ENCODE measurements at places on chromosomes 13 and 19.

DNA sequence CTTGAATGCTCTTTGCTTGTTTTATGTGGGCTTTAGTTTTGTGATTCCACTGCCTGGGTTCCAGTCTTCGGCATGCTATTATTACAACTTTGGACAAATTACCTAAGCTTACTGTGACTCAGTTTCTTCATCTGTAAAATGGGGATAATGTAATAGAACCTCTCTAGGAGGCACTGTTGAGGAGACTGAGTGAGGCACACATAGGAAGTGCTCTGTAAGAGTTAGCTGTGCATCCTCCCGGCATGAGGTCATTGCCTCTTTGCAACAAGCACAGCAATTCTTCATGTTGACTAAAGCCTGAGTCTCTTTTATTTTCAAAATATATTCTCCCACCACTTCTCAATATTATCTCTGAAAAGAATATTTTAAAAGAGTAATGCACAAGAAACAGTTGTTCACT, 227.4 kb downstream of the DLEU7 start:
- no peak for DNase-seq

DNA sequence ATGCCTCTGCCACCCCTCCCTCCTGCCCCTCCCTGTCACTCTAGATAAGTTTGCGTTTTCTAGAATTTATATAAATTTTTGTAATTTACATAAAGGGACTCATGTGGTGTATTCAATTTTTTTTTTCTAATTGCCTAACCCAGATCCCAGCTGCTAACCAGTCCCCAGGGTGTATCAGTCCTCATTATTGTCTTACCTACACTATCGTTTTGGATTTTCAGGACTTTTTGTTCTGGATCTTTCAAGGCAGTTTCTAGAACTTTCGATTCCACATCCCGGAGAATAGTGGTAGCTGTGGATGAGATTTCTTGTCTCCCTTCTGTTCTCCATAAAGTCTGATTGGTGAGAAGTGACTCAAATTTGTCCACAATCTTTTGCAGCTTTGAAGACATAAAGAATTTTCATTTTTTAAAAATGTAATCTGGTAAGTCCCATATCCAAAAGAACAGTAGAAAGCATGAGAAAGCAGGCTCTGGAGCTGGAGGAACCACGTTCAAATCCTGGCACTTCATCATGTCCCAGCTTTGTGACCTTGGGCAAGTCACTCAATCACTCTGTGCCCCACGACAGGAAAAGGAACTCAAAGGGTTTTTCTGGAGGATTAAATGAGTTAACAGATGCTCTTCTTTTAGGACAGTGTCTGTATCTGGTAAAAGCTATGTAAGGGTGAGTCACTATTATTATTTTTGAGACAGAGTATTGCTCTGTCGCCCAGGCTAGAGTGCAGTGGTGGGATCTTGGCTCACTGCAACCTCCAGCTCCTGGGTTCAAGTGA, 19.7 kb downstream of the ADGRE3 start:
- no peak for DNase-seq

DNA sequence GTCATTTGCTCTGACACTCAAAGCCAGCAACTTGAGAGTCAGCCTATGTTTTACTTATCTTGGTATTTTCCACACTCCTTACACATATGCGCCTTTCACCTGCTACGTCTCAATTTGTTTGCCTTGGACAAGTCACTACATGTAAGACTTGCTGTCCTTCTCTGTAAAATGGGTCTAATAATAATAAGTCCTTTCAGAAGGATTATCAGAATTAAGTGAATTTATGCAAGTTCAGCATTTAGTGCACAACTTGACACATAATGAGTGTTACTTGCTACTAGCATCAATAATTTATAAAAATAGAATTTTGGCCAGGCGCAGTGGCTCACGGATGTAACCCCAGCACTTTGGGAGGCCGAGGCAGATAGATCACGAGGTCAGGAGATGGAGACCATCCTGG, 71.1 kb upstream of the UBL3 start:
- DNase-seq = no peak

DNA sequence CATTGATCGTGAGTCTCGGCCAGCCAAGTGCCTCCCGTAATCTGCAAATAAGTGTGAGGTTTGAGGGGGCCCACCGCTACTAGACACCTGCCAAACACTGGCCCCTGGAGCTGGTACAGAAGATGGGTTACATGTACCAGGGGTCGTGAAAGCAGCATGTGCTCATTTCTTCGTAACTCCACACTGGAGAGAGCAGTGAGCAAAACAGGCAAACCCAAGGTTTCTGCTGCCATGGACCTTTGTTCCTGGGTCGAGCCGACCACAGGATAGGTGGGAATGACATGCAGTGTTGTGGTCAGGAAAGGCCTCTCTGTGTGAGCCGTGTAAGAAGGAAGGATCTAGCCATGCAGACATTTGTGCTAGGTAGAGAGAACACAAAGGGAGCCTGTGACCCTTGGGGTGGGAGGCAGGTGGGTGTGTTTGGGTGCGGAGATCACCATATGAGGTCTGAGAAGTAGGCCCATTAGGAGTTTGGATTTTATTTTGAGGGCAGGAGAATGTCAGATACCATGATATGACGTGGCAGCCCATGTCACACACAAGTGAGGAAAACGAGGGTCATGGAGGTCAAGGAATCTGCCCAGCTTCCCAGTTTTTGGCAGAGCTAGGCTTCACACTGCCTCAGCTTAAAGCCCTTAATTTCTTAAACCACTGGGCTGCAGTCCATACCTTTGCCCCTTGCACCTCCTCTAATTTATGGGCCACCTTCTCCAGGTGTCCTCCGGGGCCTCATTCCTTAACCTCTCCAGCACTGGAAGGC, 919 bp downstream of the GTF3A start:
- DNase-seq = no peak
